ENCODE measurements at places on chromosomes 7 and 10.
A peak's percentile ranks its signal among the peaks of the same experiment; 100 is the strongest.

GRCh38 chr10:1545524-1545923 lies 191.8 kb downstream of the ADARB2 start:
- DNase-seq = no peak

DNA sequence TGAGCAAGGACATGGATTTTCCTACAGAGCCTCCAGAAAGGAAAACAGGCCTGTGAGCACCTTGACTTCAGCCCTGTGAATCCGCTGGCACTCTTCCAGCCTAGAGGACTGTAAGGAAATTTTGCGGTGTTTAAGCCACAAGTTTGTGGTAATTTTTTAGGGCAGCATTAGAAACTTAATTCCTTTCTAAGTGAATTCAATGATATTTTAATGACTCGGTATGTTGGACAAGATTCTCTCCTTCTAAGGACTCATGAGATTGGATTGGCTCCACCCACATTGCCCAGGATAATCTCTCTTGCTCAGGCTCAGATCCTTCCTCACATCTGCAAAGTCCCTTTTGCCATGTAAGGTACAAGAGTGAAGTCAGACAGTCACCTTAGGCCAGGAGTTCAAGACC lies 4.5 kb downstream of the LYZL2 start:
- no peak for DNase-seq

DNA sequence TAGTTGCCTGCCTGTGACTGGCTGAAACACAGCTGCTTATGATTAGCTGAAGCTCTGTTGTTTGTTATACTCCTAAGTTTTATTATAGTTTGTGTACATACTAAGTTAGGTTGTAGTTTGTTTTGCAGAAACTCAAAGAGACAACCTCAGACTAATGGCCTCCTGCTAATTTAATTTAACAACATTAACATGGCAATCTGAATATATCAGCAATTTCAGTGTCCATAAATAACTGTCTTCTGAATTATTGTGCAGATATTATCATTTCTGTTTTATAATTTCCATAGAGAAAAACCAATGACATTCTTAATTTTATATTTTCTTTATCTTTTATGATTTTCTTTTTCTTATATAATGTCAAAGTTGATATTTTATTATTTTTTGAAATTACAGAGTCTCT lies 298.1 kb upstream of the PLXDC2 start:
- DNase-seq = no peak

DNA sequence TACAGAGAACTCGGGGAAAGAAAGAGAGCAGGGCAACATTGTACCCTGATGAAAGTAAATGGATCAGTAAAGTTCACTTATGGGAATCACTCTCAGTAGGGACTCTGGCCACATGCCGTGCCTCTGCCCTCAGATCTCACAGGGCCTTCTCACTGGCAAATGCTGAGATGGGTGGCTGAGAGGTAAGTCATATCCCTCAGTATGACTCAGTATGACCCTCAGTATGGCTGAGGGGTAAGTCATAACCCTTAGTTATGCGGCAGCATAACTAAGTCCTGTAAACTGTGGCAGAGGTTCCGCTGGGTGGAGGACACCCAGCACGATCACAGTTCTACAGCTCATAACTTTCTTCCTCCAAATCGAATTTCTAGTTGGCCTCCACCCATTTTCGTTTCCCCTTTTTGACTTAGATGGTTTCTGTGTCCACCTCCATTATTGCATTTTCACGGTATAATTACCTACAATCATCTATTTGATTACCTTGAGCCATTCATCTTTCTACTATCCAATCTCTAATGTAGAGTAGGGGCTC lies 26.5 kb upstream of the WNT16 start:
- DNase-seq = no peak

GRCh38 chr7:22762866-22763265 lies 35.9 kb downstream of the IL6 start:
- no peak for DNase-seq

DNA sequence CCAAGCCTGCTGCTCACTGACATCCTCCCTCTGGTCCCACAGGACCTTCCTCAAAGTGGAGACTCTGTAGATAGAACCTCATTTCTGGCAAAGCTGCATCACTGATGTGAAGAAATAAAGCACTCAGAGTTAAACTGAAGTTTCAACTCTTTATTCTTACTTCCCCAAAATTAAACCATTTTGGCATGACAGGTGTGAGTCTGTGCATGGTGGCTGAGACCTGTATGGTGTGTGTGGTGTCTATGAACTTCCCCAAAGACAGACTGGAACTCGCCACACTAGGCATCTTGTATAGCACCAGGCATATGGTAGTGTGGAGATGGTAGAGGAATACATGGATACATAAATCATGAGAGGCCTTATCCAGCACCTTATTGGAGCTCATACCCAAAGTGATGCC lies 6.6 kb upstream of the WDFY4 start:
- DNase-seq = no peak

- DNase-seq = no peak
Observed at GRCh38 chr10:58796242-58796641, 283.6 kb downstream of the BICC1 start.

DNA sequence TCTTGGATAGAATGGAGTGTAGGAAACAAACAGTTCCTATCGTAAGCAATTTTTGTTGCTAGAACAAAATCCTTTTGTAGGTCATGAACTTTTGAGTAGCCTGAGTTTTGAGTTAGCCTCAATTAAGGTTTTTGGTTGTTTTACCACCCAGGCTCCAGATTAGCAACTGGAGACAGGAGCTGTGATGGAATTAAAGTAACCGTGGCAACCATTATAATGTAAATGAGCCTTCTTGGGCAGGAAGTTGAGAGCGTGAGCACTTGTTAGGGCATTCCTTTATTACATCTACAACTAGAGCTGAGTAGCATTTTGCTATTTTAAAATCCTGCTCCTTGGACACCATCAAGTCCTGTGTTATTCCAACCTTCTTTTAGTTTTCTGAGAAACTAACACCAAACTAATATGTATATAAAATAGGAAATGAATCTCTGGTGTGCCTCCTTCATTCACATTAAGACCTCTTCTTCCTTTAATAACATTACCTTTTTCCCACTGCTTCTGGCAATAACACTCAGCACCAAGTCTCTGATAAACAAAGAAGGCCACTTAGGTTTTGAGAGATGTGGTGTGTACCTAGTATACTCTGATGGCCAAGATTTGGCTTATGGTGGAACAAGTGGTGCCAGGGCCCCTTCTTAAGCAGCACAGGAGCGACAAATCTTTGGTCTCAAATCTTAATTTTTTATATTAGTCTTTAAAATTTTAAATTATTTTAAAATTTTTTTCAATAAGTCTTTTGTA lies 34.0 kb downstream of the AHCYL2 start:
- DNase-seq = no peak

DNA sequence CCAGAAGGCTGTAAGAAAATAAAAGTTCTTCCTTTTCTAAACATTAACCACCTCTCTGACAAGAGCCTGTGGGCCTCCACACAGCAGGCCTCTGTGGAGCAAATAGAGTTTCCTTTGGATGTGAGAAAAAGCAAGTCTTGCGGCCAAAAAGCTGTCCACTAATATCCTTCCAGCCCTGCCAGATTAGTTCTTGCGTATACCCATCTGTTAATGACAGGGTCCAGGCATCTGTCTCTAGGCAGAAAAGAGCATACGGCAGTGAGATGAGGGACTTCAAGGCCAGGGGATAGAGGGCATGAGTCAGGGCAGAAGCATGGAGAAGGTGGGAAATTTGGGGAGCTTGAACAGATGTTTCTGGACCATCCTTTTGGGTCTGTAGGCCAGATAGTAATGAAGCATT lies 164.9 kb downstream of the NSUN6 start:
- no peak for DNase-seq

DNA sequence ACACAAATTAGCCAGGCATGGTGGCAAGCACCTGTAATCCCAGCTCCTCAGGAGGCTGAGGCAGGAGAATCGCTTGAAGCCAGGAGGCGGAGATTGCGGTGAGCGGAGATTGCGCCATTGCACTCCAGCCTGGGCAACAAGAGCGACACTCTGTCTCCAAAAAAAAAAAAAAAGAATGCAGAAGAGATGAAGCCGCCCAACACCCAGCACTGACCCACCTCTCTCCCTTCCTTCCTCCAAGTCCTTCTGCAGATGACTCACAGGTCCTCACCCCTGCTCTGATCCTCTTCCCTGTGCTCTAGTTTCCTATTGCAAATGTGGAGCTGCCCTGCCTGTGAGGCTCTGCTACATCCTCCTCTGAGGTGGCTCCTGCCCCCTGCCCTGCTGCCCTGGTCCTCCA lies 22.0 kb upstream of the OPALIN start:
- DNase-seq = no peak

GRCh38 chr10:102455893-102456471 lies 4.6 kb upstream of the C10orf95 start:
- no peak for DNase-seq

DNA sequence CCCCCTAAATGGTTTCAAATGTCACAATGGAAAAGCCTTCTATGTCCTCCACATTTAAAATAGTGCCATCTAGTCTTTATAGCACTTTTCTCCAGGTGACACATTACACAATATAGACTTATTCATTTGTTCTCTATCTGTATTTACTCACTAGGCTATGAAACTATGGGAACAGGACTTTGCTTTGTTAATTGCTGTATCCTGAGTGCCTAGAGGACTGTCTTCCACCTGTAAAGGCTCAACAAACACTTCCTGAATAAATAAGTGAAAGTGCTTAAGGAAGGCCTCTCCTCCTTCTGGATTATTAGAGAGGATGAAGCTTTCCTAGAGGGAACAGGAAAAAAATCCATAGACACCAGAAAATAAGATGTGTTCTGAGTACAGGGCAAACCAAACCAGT lies 397.6 kb upstream of the LRRN3 start:
- DNase-seq = no peak

DNA sequence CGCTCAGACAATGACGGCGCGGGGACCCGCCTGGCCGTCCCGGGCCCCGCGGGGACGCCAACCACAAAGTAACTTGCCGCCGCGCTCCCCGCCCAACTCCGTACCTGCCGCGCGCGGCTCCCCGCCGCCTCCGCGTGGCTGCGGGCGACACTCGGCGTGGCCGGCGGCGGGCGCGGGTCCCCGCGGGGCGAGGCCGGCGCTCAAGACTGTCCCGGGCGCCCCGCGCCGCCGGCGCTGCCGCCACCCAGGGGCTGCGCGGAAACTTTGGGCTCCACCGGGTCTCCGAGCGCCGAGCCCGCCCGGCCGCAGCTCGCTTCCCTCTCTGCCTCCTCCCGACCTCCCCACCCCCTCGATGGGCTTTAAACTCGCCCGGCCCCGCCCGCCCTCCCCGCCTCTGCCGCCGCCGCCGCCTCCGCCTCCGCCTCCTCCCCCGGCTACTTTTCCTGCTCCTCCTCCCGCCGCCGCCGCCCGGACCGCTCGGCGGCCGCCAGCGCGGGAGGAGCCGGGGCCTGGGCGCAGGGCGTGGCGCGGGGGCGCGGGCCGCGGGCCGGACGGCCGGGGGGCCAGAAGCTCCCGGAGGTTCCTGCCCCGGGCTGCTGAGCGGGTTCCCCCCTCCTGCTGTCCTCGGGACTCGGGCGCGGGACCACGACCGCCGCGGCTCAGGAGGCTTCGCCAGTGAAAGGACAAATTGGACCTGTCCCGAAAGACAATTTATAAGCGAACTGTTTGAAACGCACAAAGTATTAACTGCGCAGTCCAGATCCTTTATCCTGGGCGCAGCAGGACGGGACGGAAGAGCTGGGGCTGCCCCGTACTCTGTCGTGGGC lies 10.6 kb upstream of the GRB10 start:
- peak; percentile 84 for DNase-seq

DNA sequence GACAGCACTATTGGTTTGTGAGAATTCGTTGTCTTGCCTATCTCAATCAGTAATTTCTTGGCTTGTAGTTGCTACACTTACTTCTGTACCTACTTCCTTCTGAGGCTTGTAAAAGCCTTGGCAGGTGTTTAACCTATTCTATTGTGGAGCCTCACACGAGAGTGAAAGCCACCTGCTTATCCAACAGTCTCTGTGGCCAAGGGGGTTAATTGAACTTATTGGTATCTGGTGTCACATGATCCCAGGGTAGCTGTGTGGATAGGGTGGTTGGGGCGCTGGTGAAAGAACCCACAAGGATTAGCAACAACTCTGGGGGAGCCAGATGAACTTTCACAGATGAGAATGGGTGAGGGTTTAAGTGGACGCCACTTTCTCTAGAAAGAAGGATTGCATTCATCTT lies 13.9 kb upstream of the ATP6V0E2 start:
- DNase-seq = no peak

DNA sequence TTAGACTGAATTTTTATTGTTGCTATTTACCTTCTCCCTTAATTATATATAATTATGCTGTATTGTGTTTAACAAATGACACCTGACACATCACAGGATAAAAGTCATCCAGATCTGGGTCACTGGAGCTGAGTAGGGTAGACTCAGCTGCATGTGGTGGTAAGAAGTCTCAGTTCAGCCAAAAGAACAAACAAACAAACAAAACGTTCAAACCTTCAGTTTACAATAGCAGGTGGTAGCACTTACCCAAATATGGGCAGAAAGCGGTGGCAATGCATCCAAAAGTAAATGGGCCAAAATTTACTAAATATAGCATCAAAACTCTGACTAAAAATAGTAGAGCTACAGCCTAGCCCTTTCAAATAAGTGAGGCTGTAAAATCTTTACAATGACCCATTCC lies 42.2 kb downstream of the ZWINT start:
- DNase-seq = no peak

DNA sequence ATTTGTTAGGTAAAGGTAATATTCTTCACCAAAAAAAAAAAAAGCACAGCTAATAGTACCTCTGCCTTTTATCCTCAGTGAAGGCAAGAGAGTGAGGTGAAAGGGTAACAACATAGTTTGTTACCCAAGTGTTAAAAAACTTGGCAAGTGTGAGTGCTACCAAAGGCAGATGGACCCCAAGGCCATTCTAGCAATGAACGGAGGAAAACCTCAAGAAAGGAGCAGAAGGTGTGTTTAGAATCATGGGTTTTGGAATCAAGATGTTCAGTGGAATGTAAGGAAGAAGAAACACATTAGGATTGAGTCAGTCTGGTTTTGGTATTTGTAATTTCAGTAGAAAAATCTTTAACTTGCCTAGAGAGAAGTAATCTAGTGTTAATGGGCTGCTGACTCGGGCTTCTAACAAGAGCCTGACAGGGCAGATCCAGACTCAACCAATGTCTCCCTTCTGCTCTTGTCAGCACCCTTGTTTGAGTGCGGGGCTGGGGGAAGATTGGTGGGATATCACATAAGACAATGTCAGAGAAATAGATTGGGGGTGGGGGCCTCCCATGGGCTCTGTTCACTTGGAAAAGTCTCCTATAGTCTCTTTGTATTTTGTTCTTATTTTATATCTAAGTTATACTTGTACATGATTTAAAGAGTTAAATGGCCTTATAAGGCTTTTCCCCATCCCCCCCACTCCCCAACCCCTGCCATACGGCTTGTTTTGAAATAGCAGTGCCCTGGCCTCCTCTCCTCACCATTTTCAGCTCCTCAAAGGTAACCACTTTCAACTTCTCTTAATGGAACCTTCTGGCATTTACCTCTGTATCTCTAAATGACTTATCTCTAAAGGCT lies 44.4 kb downstream of the SCD start:
- DNase-seq = no peak

- no peak for DNase-seq
Observed at GRCh38 chr10:45447416-45447815, 73.4 kb downstream of the ALOX5 start.

DNA sequence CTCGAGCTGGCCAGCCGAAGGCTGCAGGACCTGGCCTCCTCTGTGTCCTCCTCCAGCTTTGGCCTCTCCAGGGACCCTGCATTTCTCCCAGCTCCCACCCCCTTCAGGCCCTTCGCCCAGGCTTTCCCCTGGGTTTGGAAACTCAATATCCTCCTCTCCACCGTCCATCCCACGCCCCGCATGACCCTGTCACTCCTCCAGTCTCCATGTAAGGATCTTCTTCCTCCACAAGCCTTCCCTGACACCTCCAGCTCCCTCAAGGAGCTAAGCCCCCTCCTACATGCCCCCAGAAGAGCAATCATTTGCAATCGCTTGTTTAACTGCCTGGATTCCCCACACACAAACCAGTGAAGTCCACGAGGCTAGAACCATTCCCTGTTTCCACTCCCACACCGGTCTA lies 24.6 kb upstream of the TMEM213 start:
- no peak for DNase-seq
